Mesothelial cell of epicardium (in vitro differentiated cells): ENCODE measurements at places on chromosomes 16 and 17.

GRCh38 chr17:83124871-83125514 is 45.6 kb downstream of the METRNL start:
- no peak for DNase-seq

DNA sequence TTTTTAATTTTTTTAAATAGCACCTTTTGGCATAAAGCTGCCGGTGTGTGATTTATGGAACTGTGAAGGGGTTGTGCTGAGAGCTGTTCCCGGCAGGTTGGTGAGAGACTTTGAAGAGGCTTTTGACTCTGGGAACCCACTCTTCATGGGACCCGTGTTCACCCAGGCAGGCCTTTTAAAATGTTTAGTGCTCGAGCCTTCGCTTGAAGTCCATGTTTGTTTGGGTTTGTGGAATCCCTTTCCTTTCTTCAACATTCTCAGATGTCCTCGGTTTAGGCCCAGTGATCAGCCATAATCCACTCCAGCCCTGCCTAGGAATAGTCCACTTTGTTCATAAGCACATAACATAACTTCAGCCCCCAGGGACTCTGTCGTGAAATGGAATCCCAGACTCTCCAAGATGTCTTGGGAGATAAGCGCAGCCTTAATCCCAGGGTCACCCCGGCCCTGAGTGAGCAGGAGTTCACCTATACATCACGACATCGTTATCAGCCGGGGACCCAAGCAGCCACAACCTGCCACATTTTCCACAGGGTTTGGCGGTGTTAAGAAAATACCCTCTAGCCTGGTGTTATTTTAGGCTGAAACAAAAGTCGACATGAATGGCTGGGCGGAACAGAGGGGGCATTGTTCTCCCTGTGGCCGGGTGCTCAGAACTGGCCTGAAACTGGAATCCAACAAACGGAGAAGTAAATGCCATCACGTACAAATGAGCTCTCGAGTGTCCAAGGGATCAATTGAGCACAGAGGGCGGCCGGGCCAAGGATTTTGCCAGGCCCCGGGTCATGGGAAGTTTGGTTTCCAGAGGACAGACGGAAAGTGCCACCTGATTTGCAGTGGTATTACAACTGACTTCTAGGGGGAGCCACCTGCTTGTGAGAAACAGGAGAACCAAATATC is 145.7 kb upstream of the IRX3 start:
- DNase-seq = no peak

DNA sequence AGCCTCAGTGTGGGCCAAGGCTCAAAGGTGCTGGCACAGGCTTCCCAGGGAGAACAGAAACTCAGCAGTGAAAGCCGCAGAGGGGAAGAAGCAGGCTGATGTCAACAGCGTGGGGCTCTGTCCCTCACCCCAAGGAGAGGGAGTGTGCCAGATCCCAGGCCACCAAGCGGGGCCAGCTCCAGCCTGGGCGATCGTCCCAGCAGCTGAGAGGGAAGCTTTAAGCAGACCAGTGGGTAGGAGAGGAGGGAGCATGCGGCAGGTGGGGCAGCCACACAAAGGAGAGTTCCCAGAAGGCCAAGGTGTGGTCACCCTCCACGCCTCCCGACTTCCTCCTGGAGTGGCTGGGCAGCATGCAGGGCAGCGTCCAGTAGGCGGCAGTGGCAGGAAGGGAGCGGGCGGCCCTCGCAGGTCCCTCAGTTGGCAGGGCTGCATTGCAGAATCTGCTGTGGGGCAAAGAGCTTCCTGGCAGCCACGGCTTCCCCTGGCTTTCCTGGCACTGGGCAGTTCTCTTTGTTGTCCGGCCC is 6.0 kb downstream of the SYNGR2 start:
- DNase-seq = no peak

DNA sequence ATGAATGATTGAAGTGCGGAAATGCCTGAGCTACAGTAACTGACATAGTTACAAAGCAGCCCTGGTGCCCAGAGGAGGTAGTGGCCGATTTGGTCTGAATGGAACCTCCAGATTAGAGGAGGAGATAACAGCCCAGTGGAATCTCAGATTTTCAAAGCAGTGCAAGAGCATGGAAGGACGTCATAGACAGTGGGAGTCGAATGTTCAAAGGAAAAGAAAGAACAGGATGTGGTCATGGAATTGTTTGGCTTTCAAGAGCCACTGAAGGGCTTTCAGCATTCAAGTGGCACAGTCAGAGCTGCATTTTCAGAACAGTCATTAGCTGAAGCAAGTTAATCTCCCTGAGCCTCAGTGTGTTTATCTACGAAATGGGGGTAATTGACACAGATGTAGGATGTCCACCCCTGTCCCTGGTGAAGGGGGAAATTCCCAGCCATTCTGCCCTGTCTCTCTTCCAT is 104.6 kb upstream of the CACNG3 start:
- DNase-seq = no peak

GRCh38 chr16:49602976-49603310 is 229.3 kb downstream of the C16orf78 start:
- no peak for DNase-seq

- DNase-seq = no peak
Measured at GRCh38 chr16:73848993-73849392, 447.6 kb upstream of the PSMD7 start.

DNA sequence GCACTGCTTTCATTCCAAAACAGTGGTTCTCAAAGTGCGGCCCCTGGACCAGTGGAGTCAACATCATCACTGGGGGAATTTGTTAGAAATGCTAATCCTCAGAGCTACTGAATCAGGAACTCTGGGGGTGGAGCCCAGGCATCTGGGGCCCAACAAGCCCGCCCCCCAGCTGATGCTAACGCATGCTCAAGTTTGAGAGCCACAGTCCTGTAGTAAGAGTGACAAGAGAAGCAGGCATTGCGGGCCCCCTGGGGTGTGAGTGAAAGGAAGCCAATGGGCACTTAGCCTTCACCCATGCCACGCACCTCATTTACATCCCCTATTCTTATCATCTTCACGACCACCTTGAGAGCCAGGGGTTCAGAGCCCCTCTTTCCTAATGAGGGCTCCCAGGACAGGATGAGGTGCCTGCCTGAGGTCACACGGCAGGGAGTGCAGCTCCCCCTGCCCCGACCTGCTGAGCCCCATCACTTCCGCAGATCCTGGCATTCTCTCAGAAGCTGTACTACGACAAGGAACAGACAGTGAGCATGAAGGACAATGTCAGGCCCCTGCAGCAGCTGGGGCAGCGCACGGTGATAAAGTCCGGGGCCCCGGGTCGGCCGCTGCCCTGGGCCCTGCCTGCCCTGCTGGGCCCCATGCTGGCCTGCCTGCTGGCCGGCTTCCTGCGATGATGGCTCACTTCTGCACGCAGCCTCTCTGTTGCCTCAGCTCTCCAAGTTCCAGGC is 9.1 kb downstream of the CA4 start:
- DNase-seq = no peak

GRCh38 chr16:89344846-89345611 is 127.5 kb downstream of the ZNF778 start:
- no peak for DNase-seq

- no peak for DNase-seq
Measured at GRCh38 chr16:23371368-23371767, 69.3 kb downstream of the SCNN1B start.

DNA sequence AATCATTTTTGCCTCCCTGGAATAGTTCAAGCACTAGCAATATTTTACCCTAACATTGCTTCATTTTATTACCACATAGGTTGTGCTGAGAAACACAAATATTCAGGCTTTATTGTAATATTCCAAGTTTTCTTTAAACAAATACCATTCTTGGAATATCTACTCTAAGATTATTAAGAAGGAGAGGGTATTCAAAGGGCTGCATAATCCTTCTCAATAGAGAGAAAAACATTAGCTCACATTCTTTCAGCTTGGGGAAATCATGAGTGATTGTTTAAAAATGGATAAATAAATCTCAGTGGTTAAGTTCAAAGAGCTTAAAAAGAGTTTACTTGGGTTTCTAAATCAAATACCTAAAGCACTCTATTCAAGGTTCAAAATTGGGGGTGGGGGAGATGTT is 111.9 kb upstream of the CORO6 start:
- no peak for DNase-seq

GRCh38 chr17:79438546-79439334 is 172.1 kb downstream of the RBFOX3 start:
- DNase-seq = no peak

DNA sequence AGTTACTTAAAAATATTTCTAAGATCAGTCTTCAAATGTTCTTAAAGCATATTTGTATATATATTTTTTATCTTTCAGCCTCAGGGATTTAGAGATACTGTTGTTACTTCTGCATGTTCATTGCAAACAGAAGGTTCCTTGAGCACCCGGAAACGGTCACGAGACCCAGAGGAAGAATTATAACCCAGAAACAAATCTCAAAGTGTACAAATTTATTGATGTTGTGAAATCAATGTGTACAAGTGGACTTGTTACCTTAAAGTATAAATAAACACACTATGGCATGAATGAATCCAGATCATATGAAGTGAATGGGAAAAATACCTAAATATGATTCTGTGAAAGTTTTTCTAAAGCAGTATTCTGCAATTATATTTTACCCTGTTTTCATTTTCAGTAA is 21.6 kb upstream of the PPM1E start:
- no peak for DNase-seq

GRCh38 chr17:68595986-68596385 is 5.2 kb downstream of the FAM20A start:
- DNase-seq = no peak

- no peak for DNase-seq
Measured at GRCh38 chr16:51755039-51755501, 604.0 kb upstream of the SALL1 start.

DNA sequence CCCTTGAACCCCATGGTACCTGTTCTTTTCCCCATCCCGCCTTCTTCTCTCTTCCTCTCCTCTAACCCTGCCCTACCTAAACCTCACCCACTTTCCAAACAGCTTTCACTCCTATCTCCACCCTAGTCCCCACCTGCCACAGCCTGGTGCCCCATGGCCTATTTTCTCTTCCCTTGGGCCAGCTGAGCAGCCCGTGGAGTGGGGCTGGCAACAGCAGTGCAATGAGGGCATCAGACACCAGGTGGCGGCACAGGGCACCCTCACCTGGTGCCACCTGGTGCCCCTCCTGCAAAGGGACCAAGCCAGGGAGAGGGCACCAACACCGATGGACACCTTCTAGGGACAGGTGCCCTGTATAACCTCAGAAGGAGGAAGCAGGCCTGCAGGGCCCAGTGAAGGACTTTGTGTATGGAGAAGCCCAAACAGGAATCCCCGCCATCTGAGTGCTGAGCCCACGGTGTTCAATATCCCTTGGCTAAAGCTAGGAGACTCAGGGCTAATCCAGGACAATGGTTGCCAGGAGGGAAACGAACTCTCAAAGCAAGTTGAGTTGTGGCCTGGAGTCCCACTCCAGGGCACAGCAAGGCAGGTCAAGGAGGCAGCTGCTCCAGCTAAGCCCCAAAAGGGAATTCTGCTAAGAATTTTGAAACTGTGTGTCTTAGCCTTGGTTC is 4.0 kb upstream of the ABCC3 start:
- peak; percentile 60 for DNase-seq

DNA sequence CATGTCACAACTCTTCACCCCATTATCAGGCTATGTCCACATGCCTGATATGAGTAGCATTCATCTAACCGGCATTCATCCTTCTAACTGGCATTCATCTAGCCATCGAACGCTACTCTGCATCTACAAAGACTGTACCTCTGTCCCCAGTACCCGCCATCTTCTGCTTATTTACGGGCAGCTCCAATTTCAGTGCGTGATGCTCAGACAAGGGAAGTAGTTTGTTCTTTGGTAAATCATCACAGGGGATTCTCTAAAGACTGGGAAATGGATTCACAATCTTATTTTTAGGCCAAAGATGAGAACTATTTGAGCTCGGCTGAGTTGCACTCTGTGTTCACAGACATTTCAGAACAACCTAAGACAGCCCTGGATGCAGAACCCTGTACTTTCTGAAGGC is 39.4 kb downstream of the STAT5B start:
- no peak for DNase-seq

DNA sequence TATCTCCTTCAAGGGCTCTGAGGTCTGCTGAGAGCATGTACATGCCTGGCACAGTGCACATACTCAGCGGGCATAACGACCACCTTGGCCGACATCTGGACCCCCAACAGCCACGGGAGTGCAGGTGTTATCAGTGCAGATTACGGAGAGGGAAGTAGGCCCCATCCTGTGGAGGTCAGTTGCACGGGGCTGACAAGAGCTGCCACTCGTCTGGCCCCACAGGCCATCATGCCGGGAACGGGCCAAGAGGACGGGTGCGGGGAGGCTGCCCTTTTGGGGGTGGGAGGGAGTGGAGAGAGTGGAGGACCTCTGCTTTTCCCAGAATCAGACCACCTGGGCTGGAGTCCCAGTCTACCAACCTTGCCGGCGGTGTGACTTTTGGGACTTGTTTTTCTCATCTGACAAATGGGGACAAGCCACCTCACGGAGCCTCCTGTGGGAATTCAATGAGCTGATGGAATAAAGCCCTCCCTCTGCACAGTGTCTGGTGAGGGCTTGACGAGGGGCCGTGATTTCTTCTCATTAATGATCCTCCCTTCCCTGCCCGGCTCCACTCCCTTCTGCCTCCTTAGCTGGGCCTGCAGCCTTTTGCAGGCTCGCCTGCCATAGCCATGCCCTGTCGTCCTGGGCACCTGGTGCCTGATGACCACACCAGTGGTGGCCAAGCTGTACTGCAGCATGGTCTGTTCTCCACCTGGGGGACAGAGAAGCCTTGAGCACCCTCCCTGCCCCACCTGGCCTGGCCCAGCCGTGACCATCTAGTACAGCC is 4.6 kb downstream of the PRSS33 start:
- no peak for DNase-seq

- no peak for DNase-seq
Measured at GRCh38 chr16:54631782-54632181, 298.9 kb upstream of the IRX5 start.

DNA sequence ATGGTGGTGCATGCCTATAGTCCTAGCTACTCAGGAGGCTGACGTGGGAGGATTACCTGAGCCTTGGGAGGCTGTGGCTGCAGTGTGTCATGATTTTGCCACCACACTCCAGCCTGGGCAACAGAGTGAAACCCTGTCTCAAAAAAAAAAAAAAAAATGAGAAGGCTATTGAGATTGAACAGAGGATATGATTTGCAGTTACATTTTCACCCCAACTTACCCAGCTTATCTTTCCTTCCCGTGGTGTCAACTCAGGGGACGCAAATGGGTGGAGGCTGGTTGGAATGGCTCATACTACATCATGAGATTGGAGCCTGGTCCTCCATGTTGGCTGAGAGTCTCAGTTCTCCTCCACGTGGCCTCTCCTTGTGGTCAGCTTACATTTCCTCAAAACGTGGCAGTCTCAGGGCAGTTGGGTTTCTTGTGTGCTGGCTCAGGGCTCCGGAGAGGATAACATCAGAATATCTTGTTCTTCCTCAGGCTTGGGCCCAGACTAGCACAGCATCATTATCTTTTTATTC is 17.2 kb upstream of the NSMCE1 start:
- DNase-seq = no peak
